ENCODE measurements at places on chromosomes 16 and 17.

- DNase-seq, result peak; percentile 20
These were observed 58.2 kb downstream of the CNTNAP4 start for GRCh38 chr16:76335180-76335974.

DNA sequence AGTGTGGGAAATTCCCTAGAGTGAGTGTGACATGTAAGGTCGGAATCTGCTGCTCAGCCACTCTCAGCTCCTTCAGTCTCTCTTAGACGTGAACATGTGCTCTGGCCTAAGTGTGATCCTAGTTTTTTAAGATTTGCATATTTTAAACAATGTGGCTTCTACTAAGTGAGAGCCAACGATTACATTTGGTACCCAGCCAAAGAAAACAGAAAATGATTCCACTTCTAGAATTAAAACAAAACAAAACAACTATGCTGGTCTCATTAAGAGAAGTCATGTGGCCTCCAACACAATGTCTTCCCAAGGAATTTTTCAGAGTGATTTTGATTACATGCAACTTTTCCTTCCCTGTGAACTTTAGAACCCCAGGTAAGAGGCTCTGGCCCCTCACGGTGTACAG, 10.1 kb downstream of the TMEM238L start:
- DNase-seq, result no peak

DNA sequence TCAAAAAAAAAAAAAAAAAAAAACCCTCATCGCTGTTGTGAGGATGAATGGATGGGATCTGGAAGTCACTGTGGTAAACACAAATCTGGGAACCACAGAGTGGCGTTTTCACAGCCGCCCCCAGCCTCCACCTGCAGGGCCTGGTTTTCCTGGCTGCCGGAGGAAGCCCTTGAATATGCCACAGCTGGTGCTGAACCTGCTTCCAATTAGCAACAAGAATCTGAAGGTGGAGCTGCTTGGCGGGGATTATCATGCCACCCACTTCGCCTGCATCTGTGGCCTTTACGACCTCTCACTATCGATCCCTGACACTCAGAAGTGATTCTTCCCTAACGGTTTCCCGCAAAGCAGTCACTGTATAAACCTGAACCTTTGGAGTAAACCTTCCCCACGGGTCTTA, 16.1 kb downstream of the MRM3 start:
- no peak for DNase-seq

DNA sequence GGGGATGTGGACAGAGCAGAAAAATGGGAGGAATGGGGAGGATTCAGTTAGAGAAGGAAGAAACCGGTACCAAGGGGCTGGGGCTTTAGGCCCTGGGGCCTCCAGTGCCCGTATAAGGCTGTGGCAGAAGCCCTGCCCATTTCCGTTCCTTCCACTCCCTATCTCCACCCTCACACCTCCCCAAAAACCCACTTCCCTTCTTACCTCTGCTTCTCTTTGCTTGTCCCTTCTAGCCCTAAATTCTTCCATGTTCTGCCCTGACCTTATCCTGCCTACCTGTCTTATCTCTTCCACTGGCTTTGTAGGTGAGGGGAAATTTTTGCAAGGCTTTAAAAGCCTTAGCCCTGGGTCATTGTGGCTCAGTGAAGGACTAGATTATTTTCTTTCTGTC, 4.1 kb downstream of the RNF167 start:
- DNase-seq, result no peak

DNA sequence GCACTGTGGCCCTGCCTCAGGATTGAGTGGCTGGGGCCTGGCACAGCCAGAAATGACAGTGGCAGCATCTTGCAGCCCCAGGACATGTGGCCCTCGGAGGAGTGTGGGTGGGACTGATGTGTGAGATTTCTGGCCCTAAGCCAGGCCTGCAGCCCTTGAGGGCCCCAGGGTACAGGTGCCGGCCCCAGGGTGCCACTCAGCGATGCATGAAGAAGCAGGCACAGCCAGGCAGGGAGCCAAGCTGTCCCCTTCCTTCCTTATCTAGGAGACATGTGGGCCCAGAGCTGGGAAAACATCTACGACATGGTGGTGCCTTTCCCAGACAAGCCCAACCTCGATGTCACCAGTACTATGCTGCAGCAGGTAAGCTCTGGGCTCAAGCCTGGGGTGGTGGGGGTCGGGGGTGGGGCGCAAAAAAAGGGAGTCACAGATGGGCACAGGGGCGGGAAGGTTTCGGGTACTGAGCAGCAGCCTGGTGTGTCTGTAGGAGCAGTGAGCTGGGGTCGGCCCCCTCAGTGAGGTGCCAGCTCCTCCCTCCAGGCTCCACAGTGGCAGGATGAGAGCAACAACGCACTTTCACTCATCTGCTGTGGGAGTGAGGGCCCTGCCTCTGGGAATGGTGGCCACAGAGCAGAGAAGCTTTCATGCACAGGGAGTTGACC, 4.1 kb downstream of the ACE start:
- no peak for DNase-seq

- DNase-seq, result no peak
These were observed 12.7 kb upstream of the N4BP1 start for GRCh38 chr16:48622456-48623303.

- DNase-seq, result no peak
These were observed 1504.5 kb downstream of the CDH11 start for GRCh38 chr16:63617047-63617989.

GRCh38 chr16:3641801-3642396, 12.6 kb upstream of the DNASE1 start:
- no peak for DNase-seq

DNA sequence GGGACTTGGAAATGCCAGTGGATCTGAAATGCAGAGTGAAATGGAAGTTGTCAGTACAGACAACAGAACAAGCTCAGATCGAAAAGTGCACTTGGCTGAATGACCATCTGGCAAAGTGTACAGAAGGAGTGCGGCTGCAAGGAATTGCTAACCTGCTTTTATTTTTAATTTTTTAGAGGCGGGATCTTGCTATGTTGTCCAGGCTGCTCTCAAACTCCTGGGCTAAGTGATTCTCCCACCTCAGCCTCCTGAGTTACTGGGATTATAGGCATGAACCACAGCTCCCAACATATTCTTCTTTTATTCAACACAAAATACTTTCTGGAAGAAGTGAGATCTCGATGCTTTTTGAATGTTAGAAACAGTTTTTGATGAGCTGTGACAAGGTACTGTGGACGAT, 3.6 kb downstream of the LRRC59 start:
- no peak for DNase-seq

GRCh38 chr17:4485676-4486646, 12.7 kb upstream of the SPNS2 start:
- no peak for DNase-seq

- DNase-seq, result no peak
These were observed 5.3 kb upstream of the EPN3 start for GRCh38 chr17:50527155-50527762.

DNA sequence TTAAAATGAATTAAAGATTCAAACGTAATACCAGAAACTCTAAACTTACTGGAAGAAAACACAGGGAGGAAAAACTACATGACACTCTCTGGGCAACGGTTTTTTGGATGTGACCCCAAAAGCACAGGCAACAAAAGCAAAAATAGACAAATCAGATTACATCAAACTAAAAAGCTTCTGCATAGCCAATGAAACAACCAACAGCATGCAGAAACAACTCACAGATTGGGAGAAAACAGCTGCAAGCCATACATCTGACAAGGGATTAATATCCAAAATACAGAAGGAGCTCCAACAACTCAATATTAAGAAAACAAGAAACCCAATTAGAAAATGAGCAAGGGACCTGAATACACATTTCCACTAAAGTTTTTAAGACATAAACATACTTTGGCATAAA, 69.2 kb upstream of the ALOX12 start:
- DNase-seq, result peak; percentile 39

GRCh38 chr17:17824119-17824782, 12.5 kb downstream of the SREBF1 start:
- DNase-seq, result no peak

DNA sequence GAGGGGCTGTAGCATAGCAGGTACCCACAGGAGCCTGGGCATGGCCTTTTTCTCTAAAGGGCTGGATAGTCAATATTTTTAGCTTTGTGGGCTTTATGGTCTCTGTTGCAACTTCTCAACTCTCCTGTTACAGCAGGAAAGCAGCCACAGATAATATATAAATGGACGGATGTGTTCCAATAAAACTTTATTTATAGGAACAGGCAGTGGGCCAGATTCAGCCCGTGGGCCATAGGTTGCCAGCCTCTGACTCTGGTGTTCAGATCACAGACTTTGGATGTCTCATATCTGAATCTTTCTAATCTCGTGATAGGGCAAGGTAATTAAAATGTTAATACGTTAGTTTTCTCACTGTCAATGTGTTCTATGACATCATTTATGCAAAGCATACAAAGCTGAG, 136.4 kb downstream of the WWOX start:
- DNase-seq, result no peak

DNA sequence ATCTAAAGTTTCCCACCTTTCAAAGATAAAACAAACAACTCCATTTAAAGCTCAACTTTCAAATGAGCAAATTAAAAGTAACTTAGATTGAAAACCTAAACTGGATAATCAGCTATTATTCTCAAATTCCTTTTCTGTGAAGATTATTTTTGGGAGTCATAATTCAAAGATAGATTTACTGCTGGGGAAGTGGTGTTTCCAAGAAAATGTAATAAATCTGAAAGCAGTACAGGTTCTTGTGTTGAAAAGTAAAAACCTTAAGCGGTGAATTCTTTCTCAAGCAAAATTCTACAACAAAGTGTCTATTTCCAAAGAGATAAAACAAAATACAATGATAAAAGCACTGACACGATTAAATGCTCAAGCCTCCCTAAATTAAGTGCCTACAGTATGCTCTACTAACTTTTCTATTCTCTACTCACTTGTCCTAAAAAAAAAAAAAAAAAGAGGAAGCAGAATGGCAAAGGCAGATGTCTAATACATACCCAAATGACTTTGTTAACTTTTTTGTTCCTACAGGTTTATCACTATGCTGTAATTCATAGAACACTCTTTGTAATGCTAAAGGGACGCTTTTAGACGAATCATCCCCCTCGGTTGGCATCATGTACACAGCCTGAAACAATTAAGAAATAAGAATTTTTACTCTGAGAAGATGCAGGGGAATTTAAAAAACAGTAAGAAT, 34.5 kb downstream of the LITAFD start:
- DNase-seq, result no peak

DNA sequence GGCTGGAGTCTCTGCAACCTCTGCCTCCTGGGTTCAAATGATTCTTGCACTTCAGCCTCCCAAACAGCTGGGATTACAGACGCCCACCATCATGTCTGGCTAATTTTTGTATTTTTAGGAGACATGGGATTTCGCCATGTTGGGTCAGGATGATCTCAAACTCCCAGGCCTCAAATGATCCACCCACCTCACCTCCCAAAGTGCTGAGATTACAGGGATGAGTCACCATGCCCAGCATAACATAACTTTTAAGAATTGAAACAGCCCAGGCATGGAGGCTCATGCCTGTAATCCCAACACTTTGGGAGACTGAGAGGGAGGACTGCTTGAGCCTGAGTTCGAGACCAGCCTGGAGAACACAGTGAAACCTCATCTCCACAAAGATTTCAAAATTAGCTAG, 2.5 kb downstream of the RSL1D1 start:
- DNase-seq, result no peak

DNA sequence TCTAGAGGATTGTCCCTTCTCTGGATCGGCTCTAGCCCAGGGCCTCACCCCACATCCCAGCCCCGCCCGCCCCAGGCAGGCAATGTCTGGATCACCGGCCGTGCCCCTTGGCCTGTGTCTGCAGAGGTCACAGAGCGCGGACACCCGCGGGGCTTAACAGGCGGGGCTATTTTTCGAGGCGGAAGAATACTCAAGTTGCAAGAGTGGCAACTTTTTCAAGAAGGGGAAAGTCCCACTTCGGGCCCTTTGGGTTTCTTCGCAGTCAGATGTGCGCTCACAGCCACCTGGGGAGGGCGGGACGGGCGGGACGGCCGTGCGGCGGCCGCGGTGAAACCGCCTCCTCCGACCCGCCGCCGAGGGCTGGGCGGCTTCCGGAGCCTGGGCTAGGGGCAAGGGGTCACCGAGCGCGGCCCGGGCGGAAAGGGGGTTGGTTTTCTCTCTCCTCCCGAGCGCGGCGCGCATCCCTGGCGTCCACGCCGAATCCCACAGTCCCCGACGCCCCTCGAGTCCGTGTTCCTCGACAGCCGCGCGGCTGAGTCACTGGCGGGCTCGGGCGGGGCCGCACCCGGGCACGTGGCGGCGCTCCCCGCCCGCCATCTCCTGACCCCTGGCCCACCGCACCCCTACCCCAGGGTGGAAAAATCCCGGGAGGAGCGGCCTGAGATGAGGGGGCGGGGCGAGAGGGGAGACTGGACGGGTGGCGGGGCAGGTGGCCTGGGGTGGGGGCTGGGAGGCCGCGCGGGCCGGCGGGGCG, 1.2 kb upstream of the PFN1 start:
- peak; percentile 39 for DNase-seq

DNA sequence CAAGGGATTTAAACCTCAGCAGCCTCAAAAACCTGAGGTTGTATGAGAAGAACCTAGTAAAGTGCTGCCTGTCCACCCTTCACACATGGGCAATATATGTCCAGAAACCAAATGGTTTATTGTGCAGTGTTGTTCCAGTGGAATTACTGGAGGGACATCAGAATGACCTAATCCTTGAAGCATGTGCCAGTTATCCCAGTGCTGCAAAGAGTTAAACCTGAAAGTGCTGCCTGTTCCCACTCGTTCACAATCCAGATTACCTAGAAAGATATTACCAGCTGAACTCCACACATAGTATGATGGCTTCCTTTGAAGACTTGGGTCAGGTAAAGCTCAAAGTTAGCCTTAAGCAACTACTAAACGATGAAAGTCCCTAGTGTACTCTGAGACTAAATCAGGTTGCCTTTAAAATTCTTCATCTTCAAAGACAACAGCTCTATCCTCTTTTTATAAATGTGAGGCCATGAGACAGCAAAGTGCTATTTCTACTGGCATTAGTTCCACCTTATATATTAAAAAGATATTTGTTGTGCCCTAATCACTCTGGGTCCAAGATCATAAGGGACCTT, 133.1 kb downstream of the SNX11 start:
- no peak for DNase-seq

DNA sequence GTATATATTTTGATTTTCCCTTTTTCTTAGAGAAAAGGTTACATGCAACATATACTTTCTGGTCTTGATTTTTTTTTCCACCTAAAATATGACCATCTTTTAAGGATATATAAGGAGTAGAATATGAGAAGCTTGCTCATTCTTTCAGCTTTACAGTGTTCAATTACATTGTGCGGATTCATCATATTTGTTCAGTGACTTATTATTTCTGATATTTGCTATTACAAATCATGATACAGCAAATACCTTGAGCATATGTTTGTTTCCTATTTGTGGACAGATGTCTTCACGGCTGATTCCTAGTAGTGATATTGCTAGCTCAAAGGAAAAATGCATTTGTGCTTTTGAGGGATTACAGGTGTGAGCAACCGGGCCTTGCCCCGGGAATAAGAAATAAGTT, 18.1 kb downstream of the KATNIP start:
- DNase-seq, result no peak

Measured in fibroblast of the conjunctiva (primary cell).